ENCODE measurements at places on chromosomes 7 and 10.

GRCh38 chr7:77329466-77330168, 86.5 kb downstream of the GSAP start:
- DNase-seq: no peak

- no peak for DNase-seq
Measured at GRCh38 chr7:102080019-102080433, 206.6 kb upstream of the SH2B2 start.

DNA sequence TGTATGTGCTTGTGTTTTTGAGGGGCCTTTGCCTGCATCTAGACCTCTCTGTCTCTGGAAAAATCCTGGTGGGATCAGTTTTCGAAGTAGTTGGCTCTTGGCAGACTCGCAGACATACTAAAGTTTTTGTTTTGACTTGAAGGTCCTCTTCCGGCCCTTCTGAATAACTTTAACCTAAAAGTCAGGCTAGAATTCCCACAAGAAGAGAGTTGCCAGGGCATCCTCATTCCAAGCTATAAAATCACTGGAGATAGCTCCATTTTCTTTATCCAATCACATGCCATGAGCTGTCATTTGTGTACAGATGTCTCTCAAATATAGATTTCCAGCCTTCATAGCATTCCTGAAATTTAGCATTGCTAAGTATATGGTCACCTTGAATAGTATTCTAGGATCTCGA, 967.8 kb downstream of the LRMDA start:
- no peak for DNase-seq

DNA sequence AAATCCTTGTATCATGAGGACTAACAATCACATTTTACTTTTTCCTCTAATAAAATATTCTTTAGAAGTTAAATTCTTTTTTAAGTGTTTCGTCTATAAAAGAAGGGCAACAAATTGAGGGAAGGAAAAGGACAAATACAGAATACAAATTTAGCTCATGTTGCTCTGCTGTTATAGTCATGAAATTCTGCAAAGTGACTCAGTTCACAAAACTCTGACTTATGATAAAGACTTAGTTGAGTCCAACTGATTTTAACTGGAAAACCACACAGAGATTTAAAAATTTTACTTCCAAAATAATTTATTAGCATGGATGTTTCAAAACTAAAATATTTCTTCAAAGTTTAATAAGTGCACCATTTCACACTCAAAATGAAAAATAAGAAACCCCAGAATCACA, 75.0 kb upstream of the GPR22 start:
- no peak for DNase-seq

GRCh38 chr10:96687317-96688012, 32.8 kb downstream of the PIK3AP1 start:
- no peak for DNase-seq

Measured in hematopoietic multipotent progenitor cell treated with erythropoietin and hydrocortisone succinate and interleukin-3 and kit ligand, for 4 days (in vitro differentiated cells).